Stimulated activated CD8-positive, alpha-beta memory T cell treated with anti-CD3 and anti-CD28 coated beads, Interleukin-2, amount 100 ng/mL, for 1 hour (primary cell): ENCODE measurements at places on chromosomes 5 and 9.

DNA sequence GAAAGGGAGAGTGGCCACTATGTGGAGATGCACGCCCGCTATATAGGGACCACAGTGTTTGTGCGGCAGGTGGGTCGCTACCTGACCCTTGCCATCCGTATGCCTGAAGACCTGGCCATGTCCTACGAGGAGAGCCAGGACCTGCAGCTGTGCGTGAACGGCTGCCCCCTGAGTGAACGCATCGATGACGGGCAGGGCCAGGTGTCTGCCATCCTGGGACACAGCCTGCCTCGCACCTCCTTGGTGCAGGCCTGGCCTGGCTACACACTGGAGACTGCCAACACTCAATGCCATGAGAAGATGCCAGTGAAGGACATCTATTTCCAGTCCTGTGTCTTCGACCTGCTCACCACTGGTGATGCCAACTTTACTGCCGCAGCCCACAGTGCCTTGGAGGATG lies 19.8 kb downstream of the RGMB start:
- no peak for DNase-seq

GRCh38 chr5:77768978-77769377 lies 7.2 kb downstream of the TBCA start:
- no peak for DNase-seq

GRCh38 chr9:113317777-113318176 lies 14.6 kb upstream of the RNF183 start:
- DNase-seq: no peak

DNA sequence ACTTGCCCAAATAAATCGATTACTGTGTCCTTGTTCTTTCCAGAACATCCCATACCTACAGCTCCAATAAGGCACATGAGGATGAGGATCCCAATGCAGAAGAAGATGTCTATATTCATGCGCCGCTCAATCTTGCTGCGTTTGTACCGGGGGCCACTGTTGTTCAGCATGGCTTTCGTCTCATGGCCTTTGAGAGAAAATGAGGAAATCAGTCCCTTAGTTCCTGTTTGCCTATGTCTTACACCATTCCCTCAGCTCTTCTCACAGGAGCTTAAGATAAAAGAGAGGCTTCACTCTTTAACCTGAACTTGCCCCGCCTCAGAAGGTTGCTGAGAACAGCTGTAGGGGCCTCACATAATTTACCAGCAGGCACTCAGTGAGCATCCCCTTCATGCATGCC lies 211.6 kb downstream of the ATP10B start:
- no peak for DNase-seq

- DNase-seq: no peak
Observed at GRCh38 chr9:129336130-129336528, 158.1 kb upstream of the IER5L start.

- no peak for DNase-seq
Observed at GRCh38 chr9:73239570-73240265, 88.1 kb downstream of the ANXA1 start.

GRCh38 chr9:94176608-94177007 lies 82.5 kb upstream of the ZNF169 start:
- DNase-seq: no peak

GRCh38 chr5:8908055-8908683 lies 637.7 kb downstream of the SEMA5A start:
- no peak for DNase-seq

DNA sequence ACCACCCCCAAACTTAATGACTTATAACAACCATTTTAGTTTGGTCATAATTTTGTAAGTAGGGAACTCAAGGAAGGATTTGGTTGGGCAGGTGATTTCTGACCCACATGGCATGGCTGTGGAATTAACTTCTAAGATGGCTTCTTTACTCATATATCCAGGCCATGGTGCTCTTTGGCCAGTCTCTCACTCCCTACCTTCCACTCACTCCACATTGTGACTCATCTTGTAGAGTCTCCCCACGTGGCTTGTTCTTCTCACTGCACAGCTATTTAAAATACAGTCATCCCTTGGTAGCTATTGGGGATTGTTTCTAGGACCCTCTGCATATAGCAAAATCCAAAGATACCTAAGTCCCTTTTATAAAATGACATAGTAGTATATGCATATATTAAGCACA lies 76.6 kb upstream of the MAST4 start:
- no peak for DNase-seq

GRCh38 chr5:149412783-149413476 lies 33.8 kb upstream of the IL17B start:
- DNase-seq: no peak

DNA sequence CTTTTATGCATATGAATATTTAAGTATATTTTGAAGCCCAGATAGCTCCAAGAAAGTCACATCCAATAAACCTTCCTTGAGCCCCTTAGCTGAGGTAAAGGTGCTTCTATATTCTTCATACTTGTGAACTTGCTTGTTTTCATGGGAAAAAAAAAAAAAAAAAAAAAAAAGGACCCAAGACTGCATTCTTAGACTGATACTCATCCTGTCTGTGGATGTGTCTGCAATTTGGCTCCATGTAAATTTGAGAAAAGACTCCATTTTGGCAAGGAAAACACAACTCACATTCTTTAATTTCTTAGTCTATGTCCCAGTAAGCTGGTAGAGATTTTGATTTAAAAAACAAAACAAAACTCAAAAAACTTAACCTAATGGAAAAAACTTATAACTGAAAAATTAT lies 238.3 kb downstream of the FBXL17 start:
- DNase-seq: no peak

- no peak for DNase-seq
Observed at GRCh38 chr5:165188556-165189175, 1683.2 kb downstream of the MAT2B start.

- DNase-seq: no peak
Observed at GRCh38 chr5:75734913-75735789, 17.9 kb upstream of the POC5 start.

GRCh38 chr5:15023846-15024245 lies 152.3 kb upstream of the ANKH start:
- DNase-seq: no peak

- no peak for DNase-seq
Observed at GRCh38 chr5:123401320-123401719, 21.9 kb downstream of the CEP120 start.

- DNase-seq: no peak
Observed at GRCh38 chr5:72281764-72282499, 38.1 kb downstream of the MRPS27 start.

DNA sequence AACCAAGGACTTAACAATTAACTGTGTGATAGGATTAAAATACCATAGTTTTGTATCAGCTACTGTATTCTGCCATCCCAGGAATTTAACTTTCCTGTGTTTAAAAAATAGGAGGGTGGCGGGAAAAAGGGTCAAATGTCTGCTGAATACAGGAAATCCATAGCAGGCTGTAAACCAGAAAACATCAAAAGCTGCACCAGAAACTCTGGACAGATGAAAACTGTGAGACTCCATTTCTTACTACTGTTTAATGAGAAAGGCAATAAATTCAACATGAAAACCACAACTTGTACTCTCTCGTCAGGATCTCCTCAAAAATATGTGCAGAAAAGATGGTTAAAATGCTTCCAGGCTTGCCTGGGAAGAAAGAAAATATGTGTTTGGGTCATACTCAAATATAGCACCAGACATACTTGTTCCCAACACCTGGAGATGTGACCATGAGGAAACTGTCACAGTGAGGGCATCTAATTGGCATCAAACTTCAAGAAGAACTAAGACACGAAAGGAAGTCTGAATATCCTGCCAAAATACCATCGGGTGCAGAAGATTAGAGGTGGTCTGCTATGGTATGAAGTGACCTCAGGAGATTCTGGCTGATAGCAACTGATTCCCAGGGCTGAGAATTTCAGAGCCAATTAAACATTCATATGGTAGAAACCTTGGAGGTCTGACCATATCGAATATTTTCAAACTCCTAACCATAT lies 164.7 kb upstream of the TARS1 start:
- no peak for DNase-seq

DNA sequence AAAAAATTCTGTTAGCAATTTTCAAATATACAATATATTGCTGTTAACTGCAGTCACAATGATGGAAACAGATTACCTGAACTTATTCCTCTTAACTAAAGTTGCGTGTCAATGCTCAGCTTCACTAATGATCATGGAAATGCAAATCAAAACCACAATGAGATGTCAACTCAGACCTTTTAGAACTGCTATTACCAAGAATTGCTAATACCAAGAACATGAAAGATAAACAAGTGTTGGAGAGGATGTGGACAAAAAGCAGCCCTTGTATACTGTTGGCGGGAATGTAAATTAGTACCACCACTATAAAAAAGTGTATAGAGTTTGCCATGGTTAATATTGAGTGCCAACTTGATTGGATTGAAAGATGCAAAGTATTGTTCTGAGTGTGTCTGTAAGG lies 1409.7 kb upstream of the CDH18 start:
- DNase-seq: no peak

DNA sequence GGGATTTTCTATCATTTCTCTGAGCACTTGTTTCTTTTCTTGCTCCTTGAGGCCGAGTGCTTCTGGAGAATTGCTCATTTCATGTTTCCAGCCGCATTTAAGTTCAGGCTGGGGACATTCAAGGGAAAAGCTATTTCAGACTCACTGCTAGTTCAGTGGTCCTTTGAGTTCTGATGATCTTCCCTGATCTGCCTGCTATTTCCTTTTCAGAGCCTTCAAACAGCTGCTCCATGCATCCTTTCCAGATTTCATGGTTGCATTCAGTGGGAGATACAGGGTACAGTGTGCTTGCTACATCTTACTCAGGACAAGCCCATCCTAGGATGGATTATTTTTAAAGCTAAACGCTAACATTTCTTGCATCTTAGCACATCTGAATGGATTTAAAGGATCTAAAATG lies 14.7 kb downstream of the NDUFS4 start:
- DNase-seq: no peak

DNA sequence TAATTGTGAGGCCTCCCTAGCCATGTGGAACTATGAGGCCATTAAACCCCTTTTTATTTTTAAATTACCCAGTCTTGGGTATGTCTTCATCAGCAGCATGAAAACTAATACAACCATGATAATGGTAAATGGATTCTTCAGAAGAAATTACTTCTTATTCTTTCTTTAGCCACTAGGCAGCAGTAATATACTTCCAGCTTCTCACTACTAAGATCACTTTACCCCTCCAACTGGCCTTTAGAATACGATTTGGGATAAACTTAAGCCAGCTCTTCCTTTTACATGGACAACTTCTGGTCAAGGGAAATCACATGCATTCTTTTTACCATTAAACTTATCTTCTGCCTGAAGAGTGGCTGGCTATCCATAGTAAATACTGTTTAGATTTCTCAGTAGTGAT lies 355.4 kb downstream of the MAN2A1 start:
- DNase-seq: no peak
